ENCODE measurements at places on chromosomes 16 and 17.

DNA sequence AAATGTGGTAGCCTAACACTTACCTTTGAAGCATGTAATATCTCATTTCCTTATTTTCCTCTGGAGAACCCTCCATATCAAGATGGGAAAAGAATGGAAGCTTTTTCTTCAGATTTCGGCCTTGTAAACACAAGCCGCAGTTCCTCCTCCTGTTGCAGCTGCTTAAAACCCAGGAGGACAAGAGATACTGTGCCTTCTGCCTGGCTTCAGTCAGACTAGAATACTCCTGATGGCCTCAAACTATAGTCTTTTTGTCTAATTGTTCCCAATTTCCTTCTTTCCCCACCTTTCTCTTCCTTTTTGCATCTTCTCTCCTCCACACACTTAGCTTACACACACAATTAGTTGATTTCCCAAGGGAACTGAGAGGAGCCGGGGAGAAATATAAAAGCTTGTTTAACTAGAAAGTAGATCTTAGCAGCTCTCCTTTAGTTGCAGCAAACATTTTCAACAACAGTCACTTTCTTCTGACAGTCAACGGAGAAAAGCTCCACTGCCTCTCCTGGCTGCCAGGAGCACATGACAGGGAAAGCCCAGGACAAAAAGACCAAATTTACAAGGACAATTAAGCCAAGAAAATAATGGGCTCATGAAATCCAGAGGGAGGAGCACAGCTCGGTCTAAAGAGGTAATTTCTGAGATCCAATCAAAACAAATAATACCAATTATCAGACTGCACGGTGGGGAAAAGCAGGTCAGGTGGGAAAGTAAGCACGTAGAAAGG lies 76.4 kb upstream of the C17orf78 start:
- DNase-seq = no peak

GRCh38 chr17:33778505-33779233 lies 476.4 kb upstream of the CCL2 start:
- DNase-seq = peak; percentile 14

DNA sequence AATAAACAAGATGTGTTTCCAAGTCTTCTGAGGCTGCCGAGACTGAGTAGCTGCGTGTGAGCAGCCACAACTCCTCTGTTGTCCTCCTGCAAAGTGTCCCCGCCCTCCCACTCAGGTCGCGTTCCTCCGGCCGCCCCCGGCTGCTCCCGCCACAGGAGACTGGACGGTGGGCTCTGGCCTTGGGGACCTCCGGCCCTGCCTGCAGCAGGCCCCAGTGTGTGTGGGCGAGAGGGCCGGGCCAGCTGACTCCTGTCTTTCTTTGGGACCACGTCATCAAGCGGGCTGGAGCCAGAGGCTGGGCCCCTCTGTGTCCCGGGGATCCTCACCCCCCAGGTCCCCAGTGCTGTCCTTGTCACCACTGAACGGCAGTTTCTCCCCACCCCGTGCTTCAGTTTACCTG lies 175.3 kb downstream of the NPIPB11 start:
- DNase-seq = no peak

GRCh38 chr17:9371019-9371418 lies 204.6 kb downstream of the STX8 start:
- no peak for DNase-seq

DNA sequence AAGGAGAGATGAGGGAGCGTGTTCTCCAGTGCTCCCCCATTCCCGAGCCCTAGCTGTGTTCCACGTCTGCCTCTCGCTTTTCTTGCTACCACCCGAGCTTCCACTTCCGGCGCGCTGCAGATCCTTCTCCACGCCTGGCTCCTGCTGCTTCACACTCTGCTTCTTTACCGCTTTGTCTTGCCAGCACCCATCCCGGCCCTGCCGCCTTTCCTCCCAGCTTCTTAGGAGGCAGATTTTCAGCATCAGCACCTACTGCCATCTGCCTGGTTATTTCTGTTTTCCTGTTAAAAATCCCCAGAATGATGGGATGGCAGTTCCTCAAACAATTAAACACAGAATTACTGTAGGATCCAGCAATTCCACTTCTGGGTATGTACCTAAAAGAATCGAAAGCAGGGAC lies 64.7 kb downstream of the ELAC2 start:
- DNase-seq = no peak

DNA sequence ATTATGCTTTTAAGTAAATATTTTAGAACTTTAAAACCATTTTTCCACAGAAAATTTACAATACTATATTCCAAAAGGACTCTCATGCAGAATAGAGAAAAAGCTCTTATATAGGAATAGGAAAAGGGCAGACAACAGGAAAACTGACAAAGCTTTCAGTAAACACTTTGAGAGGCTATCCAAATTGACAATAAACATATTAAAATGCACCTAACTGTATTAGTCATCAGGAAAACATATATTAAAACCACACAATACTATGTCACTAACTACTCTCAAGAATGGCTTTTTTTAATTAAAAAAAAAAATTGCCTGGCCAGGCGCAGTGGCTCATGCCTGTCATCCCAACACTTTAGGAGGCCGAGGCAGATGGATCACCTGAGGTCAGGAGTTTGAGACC lies 77.3 kb downstream of the CEP112 start:
- DNase-seq = no peak

- no peak for DNase-seq
Observed at GRCh38 chr17:18958611-18959010, 6.6 kb downstream of the SLC5A10 start.

DNA sequence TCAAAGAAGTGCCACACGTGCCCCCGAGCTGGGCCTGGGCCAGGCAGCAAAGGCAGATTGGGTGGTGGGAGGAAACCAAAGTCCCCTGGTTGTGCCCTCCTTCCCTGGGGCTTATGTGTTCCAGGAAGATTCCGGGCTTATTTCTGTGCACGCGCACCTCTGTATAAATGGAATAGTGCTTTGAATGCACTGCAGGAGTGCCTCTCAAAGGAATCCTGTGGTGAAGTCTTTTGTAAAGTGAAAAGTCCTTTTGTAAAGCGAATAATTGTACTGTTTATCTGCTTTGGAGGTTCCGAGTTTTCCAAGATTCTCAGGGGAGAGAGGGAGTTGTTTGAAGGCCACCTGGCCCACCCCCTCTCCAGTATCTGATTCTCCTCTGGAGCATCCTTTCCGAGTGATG lies 26.8 kb downstream of the C17orf75 start:
- no peak for DNase-seq

DNA sequence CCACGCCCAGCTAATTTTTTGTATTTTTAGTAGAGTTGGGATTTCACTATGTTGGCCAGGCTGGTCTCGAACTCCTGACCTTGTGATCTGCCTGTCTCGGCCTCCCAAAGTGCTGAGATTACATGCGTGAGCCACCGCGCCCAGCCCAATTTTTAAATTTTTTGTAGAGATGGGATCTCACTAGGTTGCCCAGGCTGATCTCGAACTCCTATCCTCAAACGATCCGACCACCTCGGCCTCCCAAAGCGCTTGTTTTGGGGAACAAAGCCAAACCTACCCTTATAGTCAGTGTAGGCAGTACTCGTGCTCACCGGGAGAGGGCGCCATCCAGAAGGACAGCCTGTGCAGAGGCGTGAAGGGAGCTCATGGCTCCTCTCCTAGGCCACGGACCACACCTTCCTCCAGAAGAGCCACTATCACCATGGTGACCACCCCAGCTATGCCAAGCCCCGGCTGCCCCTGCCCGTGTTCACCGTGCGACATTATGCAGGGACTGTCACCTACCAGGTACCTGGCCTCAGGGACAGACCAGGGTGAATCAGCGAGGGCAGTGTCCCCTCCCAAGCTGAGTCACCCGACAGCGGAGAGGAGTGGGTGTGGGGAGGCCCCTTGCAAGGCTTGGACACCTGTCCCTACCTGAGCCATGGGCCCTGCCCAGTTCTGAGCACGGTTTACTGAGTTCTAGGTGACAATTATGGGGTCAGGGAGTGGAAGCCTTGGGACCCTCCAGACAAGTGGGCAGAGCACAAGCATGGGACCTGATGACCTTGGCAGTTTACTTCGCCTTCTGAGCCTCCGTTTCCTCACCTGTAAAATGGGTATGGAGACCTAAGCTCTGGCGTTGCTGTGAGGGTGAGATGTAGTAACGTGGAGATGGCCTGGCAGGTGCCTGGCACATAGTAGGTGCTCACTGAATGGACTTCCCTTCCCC lies 13.7 kb downstream of the MYO15B start:
- DNase-seq = peak; percentile 72

DNA sequence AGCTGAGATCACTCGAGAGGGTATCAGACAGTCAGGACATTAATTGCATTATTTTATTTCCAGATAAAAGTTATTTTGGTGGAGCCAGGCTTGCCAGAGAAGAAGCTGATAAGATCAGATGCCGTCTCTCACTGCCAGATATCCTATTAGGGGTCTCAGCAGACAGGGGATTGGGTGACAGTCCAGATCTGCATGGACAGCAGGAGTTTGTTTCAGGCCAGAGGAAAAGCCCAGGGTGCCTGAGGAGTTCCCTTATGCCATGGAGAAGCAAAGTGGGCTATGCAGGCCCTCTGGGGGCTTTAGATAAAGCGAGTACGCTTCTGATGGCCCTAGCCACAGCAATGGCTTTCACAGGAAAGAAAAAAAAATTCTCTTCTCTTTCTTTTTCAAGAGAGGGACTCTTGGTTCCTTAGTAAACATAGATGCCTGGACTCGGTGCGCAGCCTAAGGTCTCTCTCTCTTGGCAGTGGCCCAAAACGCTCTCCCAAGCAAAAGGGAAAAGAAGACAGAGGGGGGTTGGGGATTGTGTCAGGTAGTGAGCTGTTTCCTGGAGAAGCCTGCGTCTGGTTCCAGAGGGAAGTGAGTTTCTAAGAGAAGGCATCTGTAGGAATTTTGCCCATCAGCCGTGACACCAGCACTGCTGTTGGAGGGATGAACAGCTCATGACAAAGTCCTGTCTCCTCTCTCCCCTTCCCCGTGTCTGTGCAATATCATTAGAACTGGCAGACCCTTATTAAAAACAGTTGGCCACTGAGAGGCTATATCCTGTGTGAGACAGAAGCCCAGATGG lies 166.3 kb upstream of the FOXF1 start:
- DNase-seq = no peak

DNA sequence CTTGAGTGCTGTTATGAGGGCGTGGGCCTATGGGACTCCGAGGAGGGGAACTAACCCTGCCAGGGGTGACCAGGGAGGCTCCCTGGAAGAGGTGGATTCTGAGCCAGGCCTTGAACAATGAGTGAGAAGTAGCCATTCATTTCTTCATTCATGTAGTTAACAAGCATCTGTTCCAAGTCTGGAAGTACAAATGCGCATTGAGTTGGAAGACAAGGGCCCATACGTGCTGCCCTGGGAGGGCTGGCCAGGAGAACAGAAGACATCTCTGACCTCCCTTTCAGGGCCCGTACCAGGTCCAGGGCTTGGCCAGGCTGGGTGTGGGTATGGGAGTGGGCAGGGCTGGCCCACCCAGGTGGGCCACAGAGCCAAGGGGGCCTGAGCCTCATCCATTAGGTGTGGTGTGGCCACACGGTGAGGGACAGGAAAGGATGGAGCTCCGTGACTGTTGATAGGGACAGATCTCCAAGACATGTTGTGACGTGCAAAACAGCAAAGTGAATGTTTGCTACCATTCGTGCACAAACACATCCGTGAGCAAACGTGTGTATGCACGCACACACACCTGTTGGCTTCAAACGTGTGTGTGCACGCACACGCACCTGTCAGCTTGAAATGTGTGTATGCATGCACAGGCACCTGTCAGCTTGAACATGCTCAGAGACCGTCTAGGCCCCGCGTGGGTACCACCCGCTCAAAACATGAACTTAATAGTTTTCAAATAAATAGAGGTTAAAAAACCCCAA lies 46.8 kb downstream of the ZDHHC7 start:
- no peak for DNase-seq

- DNase-seq = no peak
Observed at GRCh38 chr17:55322453-55322985, 57.8 kb downstream of the HLF start.

- DNase-seq = no peak
Observed at GRCh38 chr16:55120408-55120807, 189.7 kb downstream of the IRX5 start.

- DNase-seq = no peak
Observed at GRCh38 chr16:2425008-2425518, 4.2 kb upstream of the CCNF start.

DNA sequence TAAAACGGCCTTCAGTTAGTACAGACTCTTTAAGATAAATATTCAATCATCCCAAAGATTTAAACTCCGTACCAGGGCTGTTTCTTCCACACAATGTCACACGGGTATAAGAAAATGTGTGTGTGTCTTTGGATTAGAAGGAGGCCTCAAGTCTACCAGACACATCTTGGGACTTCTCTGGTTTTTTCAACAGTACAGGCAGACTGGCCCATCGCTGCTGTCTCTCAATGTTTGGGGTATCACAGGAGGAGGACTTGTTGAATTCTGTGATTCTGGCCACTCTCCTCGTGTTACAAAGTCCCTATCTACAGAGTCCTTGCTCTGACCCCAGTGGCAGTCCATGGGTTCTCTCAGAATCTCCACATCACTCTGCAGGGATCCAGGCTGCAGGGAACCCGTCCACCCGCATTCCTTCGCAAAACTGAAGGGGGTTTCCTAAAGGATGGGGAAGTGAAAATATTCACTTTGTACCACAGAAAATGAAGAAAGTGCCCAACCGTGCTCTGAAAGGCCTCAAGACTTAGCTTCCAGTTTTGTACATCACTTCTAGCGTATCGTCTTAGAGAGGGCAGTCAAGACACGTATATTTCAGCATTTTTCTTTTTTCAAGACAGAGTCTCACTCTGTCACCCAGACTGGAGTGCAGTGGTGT lies 373.2 kb downstream of the NPIPA8 start:
- no peak for DNase-seq

DNA sequence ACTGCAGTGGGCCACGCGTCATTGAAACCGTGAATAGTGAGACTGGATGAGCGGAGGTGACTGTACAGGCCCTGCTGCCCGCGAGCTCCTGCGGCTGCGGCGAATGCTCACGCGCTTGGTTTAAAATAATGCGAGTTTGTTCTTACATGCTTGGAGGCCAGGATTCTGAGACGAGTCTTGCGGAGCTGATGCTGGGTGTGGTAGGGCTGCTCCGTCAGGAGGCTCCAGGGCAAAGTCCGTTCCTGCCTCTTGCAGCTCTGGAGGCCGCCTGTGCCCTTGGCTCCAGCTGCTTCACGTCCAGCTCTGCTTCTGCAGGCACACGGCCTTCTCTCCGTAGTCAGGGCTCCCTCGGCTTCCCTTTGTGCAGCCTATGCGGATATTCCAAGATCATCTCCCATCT lies 9.5 kb downstream of the ACSF3 start:
- no peak for DNase-seq

DNA sequence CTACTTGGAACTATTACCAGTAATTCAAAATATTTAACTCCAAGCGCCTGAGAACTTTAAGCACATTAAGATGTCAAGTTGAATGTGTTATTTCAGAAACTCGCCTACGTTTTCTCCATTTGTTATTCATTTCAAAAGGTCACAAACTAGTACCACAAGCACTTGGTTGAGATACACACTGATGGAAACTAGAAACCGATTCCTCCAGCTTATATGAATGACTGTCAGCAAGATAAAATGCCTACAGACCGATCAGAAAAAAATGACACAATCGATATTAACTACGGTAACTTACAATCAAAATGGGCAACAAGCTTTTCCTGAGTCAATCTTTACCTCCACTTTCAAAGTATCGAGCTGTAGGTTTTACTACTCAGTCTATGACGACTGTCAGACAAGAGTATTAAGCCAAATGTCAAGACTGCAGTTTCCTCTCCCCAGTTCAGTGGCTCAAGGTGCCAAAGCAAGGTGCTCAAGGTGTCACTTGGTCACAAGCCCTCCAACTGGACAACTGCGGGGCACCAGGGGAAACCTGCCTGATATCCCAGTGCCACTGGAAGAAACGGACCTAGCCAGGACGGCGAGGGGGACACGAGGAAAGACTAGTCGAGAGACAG lies 678 bp downstream of the SRP68 start:
- peak; percentile 36 for DNase-seq

Data from hematopoietic multipotent progenitor cell treated with erythropoietin and hydrocortisone succinate and interleukin-3 and kit ligand, for 17 days (in vitro differentiated cells).